ENCODE measurements at places on chromosomes 3 and 15. TPM values are rescaled to one million over a fixed set of nuclear protein-coding genes. Genes with fewer than 3 reads are reported as not detected.
A peak's percentile ranks its signal among the peaks of the same experiment; 100 is the strongest.

GRCh38 chr3:127403795-127404194 is 115.9 kb upstream of the PRR20G start:
- DNase-seq = no peak

DNA sequence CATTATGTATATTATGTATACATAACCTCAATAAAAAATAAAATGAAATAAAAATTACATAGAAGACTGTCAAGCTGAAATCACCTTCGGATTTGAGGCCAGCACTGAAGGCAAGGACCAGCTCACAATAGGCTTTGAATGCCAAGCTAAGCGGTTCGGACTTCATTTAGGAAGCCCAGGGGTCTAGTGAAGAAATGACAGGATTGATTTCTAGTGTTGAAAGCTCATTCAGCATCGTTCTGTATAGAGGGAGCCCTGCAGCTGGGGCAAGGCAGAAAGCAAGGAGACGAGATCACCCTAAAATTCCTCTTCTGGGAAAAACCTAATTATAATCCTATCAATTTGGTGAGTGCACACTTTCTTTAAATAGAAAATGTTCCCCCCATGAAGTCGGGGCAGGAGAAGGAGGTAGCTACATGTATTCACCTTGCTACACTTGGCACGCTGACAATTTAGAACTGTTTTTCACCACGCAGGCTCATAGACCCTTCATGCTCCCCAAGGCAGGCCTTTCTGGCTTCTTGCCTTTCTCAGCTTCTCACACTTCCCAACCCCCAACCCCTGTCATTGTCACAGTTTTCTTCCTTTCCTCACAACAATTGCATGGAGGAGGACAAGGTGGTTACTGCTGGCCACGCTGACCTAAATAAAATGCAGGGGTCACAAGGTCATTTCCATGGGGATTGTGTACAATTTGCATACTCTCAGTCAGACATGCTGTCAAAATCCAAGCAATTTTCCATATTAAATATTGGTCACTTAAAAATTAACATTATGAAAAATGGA is 44.4 kb upstream of the SSR3 start:
- no peak for DNase-seq

- no peak for DNase-seq
Measured at GRCh38 chr15:28985316-28985645, 99.5 kb downstream of the APBA2 start.

DNA sequence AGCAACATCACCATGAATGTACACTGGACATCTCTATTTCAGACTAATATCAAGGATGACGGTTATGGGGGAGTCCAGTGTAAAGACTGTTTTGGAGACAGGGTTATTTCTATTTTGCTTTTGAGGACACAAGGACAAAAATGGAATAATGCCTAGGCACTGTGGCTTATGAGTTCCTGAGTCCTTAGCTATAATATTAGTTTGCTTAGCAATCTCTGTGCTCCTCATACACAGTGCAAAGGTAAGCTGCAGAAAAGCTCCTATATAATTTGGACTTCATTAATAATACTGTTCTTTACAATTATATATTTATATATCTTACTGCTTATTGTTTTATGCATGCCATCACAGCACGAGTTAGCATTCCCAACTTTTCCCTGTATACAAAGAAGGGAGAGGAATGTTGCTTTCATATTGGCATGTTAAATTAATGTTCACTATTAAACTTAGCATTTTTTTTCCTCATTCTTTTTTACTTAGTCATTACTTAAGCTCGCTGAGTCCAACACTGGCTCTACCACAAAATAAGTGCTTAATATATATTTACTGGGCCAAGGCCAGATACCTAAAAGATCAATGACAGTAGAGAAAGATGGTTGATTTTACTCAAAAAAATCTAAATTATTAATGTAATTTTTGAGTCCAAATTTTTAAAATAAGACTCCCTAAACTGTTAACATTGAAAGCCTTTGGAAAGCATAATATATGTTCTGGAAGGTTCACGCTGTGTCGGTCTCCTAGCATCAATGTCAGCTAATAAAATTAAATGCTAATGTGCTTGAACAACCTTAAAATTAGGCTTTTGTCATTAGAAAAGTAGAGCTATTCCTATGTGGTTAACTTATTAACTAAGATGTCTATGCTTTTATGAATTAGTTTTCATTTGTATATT is 13.8 kb downstream of the THBS1 start:
- peak; percentile 61 for DNase-seq

DNA sequence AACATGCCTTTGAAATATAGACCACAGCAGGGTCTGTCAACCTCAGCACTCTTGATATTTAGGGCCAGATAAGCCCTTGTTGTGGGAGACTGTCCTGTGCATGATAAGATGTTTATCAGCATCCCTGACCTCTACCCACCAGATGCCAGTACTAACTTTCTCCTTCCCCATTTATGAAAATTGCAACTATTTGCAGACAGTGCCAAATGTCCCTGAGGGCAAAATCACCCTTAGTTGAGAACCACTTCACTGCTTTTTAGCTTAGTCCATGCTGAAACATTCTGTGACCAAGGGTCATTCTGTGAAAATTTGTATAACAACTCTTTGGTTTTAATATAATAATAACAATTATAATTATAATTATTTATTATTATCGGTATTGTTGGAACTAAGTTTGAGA is 1032.4 kb downstream of the MCTP2 start:
- no peak for DNase-seq

The LTK gene
- not detected for total RNA-seq

The CCRL2 gene
- total RNA-seq = not detected

The PLA2G4F gene
- total RNA-seq = 1.2 TPM

The NT5DC2 gene
- total RNA-seq = 127 TPM

Data from foreskin keratinocyte (primary cell).